ENCODE measurements at places on chromosomes 5 and 9.

- DNase-seq: no peak
Observed at GRCh38 chr5:92237896-92238295, 854.8 kb upstream of the ARRDC3 start.

GRCh38 chr5:87322381-87322780 is 54.7 kb downstream of the RASA1 start:
- DNase-seq: no peak

GRCh38 chr9:121286973-121287741 is 19.2 kb downstream of the GSN start:
- no peak for DNase-seq

DNA sequence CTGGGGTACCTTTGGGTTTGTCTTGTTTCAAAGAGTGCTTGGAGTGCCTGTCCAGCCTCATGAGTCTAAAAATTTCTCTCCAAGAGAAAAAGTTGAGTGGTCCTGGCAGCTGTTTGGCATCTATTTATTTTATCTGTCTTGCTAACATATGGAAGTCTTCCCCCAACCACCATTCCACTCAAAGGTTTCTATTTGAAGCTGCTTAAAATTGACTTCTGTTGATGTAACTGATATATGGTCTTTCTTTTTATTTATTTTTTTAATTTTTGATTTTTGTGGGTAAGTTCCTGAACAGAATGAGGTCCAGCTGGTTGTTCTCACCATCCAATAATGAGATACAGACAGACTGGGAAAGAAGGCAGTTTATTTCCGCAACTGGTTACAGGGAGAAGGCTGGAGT is 178.7 kb upstream of the SGCD start:
- no peak for DNase-seq

DNA sequence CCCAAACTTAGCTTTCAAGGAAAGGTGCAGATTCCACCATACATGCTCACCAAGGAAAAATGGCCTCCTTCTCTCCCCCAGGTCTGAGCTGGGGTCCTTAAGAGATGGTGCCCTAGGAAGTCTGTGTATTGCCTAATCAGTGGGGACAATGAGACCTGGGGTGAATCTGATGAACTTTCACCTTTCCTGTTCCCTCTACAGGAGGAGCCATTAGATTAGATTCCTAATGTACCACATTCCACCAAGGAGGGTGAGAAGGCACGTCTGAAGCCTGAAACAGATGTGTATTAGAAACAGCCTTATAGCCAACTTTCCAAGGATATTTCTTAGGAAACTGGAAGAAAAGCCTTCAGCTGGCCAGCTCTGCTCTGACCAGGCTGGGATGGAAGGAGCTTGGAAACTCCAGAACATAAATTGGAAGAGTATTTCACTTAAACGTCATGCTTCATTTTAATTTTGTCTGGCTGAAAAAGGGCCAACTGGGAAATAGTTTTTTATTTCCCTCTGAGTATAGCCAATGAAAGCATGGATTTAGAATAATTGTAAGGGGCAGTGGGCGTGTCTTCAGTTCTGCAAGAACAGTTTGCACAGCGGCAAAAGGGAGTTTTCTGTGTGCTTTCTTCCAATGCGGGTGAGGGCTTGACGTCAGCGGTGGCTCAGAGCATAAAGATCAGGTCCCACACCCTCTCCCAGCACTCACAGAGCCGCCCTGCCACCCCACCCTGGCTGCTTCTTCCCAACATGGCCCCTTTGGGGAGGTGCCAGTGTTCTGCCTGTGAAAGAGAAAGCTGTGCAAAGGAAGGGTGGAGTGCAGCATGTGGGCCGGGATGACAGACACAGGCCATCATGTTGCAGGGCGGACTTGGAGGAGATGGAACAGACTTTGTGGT is 210.9 kb downstream of the ESM1 start:
- DNase-seq: no peak

DNA sequence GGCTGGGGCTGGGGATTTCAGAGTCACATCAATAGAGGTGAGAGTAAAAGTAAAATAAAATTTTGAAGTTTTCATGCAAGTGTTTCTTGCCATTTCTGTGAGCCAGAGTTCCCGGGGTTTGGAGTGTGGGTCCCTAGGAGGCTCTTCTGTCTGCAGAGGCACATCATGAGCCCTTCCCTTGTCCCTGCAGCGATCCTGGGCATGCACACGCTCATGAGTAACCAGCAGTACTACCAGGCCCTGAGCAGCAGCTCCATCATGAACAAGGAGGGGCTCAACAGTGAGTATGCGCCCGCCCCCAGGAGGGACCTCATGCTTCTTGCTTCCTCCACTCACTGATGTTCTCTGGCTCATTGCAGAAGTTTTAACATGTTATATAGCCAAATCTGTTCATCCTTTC is 61.1 kb downstream of the TMOD1 start:
- no peak for DNase-seq

DNA sequence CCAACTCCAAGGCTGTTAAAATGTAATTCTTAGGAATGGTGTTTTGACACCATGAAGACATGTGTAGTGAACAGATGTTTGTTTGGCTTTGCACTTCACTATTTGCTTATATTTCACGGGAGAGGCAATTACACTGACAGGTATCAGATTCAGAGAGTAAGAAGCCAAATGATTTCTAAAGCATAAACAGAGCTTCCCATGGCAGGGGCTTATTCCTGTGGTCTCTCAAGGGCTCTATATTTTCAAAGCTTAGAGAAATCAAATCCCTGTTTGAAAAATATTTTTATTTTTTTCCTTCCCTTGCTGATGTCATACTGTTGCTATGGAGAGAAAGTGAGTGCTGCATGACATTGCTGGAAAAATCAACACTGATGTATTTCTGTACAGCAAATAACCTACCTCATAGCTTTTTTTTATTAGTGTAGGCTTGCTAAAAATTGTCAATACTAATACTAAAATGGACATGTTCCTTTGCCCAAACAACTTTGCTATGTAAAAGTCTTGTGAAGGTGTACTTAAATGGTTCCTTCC is 161.4 kb downstream of the GIN1 start:
- no peak for DNase-seq

DNA sequence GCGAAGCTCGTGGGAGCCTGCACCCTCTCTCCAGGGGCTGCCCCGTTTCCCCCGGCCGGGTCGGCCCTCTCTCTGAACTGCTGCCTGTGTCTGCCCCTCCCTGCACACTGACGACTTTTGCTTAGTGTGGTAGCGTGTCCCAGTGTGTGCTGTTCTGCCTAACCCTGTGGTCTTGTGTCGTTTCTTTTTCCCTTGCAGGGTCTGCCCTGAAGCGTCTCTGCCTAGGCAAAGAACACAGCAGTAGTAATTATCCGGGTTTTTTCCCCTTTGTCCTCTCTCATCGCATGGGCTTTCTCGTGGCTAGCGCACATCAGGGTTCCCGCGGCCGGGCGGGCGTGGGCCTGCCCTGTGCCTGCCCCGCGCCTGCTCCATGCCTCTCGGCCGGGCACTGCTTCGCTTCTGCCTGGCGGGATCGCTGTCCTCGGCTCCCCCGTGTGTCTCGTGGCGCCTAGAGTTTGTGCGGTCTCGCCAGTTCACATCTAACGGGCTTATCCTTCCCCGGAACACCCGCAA is 122.7 kb downstream of the WNK2 start:
- no peak for DNase-seq

GRCh38 chr5:96601715-96602244 is 60.4 kb upstream of the CAST start:
- DNase-seq: no peak

GRCh38 chr5:177478711-177479646 is 5.5 kb upstream of the DBN1 start:
- DNase-seq: no peak

DNA sequence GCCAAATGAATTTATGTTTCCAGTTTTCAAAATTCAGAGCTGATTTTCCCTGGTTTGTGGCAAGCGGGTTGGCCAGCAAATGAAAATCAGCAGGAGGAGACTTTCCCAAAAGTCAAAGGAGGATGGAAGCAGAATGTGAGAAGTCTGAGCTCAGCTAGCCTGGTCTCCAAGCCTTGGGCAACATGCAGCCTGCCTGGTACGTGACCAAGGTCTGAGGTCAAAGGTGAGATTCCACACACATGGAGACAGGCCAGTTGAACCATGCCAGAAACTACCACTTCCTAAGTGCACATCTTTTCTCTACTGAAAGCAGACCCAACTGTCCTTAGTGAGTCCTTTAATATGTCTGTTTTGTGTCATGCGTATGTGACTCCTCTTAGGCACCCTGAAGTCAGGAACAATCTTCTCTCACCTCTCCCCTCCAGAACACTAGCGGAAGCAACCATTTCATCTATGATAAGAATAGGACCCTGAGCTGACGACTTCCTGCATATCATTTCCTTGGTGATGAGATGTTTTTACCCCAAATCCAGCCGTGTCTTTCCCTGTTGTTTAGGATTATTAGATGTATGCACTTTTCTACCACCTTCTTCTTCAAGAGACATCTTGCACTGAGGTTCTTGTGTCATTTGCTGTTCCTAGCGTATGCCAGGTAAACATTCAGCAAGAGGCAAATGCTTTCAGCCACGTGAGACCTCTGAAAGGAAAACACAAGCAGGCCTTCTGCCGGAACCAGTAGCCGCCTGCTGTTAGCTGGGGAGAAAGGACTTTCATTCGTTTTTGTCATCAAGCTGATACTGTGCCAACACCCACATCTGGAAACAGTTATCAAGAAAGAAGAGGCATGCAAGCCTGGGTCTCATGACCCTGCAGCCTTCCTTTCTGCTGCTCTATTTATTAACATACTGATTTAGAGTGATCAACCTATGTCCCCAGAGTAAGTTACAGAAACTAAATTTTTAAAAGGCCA is 9.7 kb upstream of the TGFBI start:
- DNase-seq: no peak

- DNase-seq: no peak
Observed at GRCh38 chr9:99169086-99169485, 52.7 kb downstream of the ALG2 start.

GRCh38 chr5:125823572-125823971 is 599.6 kb upstream of the GRAMD2B start:
- DNase-seq: no peak

GRCh38 chr5:151448038-151448985 is 909 bp downstream of the SLC36A1 start:
- DNase-seq: no peak

GRCh38 chr5:32522429-32523143 is 62.8 kb upstream of the SUB1 start:
- DNase-seq: no peak

DNA sequence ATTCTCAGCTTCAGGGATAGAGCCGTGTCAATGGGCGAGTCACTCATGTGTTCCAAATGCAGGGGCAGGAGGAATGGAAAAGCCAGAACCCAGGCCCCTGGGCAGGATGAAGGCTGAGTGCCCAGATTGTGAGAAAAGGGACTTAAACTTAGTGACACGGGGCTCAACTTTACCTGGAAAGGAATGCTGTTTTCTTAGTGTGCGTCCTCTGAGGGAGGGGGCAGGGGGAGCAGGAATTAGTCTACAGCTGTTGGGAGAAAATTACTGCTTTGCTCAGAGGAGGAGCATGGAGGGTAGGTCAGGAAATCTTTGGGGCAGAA is 14.6 kb downstream of the HK3 start:
- no peak for DNase-seq

GRCh38 chr9:127263664-127264063 is 910 bp upstream of the GARNL3 start:
- no peak for DNase-seq

DNA sequence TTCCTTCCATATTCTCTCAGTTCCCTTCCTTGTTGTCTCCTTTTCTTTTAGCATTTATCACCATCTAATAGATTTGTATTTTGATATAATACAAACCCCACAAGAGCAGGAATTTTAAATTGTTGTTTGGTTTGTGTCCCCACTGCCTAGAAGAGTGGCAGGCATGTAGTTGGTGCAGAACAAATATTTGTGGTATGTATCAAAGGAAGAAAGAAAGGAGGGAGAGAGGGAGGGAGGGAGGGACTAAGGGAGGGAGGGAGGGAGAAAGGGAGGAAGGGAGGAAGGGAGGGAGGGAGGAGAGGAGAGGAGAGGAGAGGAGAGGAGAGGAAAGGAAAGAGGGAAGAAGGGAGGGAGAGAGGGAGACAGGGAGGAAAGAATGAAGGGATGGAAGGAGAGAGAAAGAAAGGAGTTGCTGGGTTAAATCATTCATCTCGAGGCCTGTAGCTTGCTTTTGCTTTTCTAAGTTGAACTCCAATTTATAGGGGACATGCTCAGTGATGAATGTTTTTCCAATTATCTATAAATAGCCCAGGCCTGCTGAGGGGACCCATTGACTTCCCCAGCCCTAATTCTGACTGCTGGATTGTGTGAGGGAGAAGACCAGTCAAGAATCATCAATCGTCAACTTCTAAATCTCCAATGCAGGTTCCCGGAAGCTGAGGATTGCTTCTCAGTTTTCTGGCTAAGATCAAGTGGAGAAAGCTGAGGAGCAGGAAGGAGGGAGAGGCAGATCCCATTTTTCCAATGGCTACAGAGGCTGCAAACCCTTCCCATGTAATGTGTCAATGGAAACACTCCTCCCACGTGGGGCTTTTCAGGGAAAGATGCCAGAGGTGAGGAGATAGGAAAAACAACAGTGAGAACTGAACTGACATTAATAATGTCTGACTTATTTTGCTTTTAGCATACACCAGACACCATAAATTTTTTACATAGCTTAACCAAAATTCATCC is 320.7 kb downstream of the ASTN2 start:
- DNase-seq: no peak

DNA sequence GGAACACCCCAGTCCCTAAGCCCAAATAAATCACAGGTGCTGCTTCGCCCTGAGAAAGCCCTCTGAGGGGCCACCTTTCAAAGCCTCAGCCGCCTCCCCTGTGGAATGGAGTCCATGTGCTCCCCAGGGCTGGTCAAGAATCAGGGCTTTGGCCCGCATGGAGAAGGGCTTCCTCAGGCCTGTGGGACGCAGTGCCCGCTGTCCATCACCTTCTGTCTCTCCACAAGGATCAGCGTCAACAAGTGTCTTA is 16.6 kb downstream of the HNRNPH1 start:
- no peak for DNase-seq

DNA sequence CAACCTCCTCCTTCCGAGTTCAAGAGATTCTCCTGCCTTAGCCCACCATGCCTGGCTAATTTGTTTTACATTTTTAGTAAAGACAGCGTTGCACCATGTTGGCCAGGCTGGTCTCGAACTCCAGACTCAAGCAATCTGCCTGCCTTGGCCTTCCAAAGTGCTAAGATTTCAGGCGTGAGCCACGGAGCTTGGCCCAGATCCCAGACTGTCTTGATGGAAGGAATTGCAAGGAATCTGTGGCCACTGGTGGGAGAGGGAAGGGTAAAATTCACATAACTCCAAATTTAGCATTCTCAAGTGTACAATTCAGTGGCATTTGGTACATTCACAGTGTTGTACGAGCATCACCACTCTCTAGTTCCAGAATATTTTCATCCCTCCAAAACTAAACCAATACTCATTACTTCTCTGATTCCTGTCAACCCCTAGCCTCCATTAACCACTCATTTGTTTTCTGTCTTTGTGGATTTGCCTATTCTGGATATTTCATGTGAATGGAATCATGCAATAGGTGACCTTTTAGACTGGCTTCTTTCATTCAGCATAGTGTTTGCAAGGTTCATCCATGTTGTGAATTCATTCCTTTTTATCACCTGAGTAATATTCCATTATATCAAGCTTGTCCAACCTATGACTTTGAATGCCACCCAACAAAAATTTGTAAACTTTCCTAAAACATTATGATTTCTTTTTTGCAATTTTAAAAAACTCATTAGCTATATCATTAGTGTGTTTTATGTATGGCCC is 8.9 kb upstream of the MYO10 start:
- no peak for DNase-seq

- no peak for DNase-seq
Observed at GRCh38 chr5:176724472-176724871, 77.2 kb downstream of the TSPAN17 start.
